Panc1 (cell line): ENCODE measurements at places on chromosomes 6 and 20.

DNA sequence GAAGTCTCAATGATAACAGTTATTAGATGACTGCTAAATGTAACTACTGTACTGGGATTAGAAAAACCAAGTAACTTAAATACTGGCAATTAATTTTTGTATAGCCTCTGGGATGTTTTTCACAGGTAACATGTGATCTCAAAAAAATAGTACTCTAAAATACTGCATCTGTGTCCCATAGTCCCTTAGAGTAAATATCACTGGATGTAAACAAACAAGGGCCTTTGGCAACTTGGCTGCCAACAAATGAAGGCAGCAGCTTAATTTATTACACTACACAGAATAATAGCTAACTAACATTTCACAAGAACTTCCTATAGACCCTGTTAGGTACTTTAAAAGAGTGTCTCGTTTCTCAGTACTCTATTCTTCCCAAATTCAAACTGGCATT lies 14.0 kb downstream of the ARHGAP18 start:
- no peak for DNase-seq

GRCh38 chr6:9938801-9939200 lies 476.1 kb downstream of the TFAP2A start:
- no peak for DNase-seq

- no peak for DNase-seq
These were observed 3.9 kb upstream of the TRIM38 start for GRCh38 chr6:25958700-25959162.

GRCh38 chr6:110545081-110545872 lies 68.9 kb upstream of the SLC22A16 start:
- DNase-seq = no peak
